ENCODE measurements at places on chromosomes 6 and 20.

DNA sequence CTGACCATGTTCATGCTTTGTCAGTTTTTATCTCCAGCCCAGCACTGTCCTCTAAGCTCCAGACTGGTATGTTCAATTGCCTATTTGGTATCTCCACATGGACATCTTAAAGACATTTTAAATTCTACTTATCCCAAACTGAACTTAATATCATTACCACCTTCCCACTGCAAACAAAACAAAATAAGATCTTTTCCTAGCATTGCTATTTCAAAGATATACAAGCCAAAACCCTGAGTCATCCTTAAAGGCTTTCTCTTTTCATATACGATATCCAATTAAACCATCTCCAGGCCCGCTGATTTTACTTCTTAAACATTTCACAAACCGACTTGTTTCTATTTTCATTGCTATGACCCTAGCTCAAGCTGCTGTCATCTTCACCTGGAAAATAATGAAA lies 35.1 kb upstream of the HS3ST5 start:
- no peak for DNase-seq

- DNase-seq, result no peak
Measured at GRCh38 chr20:57579898-57580447, 19.1 kb downstream of the PCK1 start.

- DNase-seq, result no peak
Measured at GRCh38 chr6:36683145-36683655, 4.7 kb downstream of the CDKN1A start.

DNA sequence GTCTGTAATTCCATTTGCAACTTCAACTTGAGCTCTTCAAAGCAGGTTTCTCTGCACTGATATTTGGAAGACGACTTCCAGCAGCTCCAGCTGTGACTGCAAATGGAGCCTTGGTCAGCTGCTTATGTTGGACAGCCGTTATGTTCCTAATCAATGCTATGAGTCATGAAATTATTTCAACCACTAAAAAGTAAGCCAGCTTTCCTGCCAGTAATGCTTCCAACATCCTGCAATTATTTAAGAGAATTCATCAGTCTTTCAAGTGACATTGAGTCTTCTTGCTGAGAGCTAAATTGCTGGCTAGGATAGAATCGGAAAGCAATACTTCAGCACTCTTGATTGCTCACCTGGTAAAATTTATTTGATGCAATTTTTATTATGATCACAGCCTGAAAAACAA lies 375.7 kb downstream of the MMUT start:
- no peak for DNase-seq

DNA sequence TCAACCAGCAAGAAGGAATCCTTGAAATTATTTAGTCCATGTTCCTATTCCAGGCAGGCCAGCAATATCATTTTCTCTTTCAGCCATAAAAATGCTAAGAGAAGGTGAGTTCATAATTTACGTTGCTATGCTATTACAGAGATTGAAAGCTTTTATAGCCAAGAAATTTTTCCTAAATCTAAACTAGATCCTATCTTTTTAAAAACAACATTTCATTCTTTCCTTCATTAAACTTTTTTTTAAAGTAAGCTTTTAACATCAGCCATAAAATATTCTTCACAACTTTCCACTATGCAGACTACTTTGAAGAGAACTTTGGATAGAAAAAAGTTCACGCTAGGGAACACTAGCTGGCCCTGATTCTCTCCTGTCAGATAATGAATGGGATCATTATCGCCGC lies 159.8 kb downstream of the RPS12 start:
- no peak for DNase-seq

DNA sequence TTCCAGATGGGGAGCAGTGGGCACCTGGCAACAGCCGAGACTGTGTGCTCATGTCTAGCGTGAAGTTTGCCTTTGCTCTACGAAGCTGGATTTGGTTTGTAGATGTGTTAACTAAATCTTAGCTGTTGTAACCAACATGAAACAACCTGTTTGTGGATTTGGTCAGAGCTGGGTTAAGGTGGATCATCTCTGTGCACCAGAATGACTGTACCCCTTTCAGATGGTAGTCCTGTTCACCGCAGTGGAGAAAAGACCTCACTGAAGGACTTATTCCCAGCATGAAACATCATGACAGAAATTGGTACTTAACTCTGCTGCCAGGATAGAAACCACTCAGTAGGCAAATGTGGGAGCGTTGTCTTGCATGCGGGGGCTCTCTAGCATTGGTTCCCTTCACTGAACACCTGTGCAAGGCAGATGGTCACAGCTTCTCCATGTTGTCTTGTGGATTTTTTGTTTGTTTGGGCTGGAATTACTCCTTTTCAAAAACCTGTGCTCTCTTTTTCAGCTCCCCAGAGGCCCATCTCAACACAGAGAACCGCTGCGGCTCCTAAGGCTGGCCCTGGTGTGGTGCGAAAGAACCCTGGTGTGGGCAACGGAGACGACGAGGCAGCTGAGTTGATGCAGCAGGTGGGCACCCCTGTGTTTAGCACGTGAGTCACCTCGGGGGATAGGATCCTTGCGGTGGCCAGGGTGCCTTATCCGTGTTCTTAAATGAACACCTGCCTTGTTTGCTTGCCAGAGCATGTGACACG lies 19.3 kb upstream of the EFCAB8 start:
- no peak for DNase-seq

DNA sequence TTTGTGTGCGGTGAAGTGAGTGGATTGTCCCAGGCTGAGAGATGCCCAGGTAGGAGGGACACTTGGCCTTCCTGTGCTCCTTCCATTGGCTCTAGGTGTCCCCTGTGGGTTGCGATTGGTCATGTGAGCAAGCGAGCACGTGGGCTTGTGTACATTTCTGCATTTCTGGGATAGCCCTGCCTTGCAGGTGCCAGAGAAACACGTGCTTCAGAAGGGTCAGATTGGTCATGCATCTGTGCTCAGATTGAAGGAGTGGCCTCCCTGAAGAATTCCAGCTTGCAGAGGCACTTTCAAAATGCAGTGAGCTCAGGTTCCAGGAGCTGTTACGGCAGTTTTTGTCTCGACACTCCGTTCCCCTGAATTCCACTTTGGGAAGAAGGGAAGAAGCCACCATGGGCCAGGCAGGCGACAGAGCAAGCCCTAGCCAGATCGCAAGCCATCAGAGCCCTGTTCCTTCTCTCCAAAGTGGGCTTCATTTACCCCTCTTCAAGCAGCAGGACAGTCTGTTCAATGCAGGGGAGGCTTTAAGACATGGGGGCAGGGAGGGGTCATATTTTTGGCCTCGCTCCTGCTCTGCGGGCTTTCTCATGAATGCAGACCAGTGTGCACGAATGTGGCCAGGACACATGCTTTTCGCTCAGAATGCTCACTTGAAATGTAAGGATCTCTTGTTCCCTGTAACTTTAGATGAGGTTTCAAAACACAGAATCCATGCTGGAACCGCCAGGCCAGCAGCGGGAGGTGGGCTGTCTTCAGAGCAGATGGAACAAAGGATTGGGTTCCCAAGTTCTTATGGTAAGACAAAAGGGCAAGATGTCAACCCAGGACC lies 78.6 kb upstream of the AKAP12 start:
- DNase-seq, result no peak

DNA sequence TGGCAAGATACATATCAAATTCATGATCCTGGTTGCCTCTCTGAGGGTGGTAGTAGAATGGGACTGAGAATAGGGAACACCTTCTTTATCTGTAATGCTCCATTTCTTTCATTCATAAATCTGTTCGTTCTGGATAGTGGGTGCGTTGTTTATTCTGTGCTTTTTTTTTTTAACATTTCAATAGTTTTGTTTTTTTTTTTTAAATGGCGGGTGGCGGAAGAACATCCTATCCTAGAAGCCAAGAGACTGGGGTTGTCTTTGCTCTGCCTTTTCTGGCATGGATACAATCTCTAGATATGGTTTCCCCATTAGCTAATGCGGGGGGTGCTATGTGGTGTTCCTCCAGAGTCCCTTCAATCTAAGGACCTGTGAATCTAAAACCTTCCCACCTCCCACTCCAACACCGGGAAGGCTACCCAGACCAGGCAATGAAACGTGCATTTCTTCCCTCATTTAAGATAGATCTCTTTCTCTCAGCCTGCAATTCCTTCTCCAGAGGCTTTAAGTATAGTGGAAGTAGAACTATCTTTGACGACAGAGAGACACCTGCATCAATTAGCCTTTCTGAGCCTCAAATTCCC lies 883 bp upstream of the CCDC28A start:
- DNase-seq, result no peak

DNA sequence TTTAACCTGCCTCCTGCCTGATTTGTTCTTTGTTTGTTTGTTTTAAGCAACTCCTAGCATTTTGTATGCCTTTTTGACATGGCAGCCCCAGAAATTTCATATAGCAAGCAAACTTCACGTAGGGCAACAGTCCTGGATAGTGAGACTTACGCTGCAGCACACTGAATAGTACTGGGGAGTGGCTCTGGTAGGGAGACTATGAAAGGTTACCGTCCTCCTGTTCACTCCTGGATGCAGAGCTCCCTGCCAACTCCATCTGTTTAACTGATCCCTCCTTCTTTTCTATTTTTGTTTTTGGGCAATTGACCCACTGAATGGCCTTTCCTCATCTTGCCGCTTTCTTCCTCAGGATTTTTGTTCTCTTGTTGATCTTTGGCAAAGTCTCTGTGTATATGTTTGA lies 44.5 kb upstream of the BMP6 start:
- DNase-seq, result no peak

- no peak for DNase-seq
Measured at GRCh38 chr6:148143771-148144170, 198.9 kb upstream of the SASH1 start.

- DNase-seq, result no peak
Measured at GRCh38 chr6:3450888-3451287, 6.0 kb downstream of the SLC22A23 start.

GRCh38 chr20:32924781-32925180 lies 66.1 kb downstream of the EFCAB8 start:
- DNase-seq, result no peak

DNA sequence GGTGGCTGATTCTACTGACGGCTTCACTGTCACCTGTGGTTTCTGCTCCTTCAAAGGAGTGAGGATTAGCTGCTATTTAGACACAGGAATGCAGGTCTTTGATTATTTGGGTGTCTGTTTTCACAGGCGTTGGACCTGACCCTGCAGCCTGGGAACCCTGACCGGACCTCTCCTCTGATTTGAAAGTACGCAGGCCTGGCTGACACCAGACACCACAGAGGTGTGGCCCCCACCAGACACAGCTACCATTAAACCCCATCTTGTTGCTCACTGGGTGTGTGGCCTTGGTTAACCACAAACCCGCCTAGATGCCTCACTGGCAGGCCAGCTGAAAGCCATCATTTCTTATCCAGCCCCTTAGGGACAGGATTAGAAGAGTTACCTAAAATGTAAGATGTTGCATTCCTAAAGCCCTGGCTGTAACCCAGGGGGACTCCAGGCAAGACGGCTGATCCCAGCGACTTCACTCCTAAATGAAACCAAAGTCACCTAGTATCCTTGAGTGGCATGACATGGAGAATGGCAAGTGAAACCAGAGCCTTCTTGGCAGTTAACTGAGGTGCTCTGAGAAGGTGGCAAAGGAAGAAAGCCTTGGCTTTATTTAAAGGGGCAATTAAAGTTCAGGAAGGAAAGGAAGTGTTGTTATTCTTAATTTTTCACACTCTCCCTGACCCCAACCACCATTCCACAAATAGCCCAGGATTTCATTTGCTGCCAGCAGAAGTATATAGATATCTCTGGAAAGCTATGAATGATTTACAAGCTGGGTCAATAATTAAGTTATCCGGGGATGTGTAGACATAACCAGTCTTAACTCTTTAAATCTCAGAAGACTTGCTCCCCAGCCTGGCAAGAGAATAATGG lies 169.9 kb downstream of the QRSL1 start:
- DNase-seq, result no peak

- no peak for DNase-seq
Measured at GRCh38 chr6:6420107-6420506, 99.6 kb upstream of the F13A1 start.

- DNase-seq, result no peak
Measured at GRCh38 chr6:137665342-137665934, 171.2 kb upstream of the OLIG3 start.

GRCh38 chr6:76752841-76753240 lies 680.4 kb upstream of the IMPG1 start:
- DNase-seq, result no peak

GRCh38 chr20:4613718-4614620 lies 107.7 kb upstream of the PRND start:
- DNase-seq, result no peak

GRCh38 chr6:41036186-41036585 lies 2.8 kb downstream of the UNC5CL start:
- DNase-seq, result no peak

DNA sequence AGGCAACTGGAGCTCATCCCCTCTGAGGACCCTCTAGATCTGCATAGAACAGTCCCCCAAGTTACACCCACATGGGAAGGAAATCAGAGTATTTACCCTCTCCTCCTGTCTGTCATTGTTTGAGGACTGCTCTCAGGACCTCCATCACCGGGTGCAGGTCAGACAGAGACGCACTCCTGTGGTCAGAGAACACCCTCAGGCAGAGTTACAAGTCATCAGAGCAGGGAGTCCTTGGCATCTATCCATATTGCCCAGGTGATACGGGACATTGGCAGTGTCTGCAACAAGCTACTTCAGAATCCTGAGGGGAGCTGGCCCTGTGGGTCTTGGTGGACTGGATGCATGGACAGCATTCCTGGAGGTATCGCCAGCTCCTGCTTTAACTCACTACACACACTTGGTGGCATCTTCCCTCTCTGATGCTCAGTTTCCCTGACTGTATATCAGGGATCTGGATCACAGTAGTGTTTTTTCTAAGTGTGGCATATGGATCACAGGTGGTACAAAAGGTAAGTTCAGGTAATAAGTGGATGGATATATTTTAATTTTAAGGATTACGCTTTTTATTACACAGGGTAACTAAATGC lies 15.1 kb upstream of the ISM1 start:
- DNase-seq, result no peak

DNA sequence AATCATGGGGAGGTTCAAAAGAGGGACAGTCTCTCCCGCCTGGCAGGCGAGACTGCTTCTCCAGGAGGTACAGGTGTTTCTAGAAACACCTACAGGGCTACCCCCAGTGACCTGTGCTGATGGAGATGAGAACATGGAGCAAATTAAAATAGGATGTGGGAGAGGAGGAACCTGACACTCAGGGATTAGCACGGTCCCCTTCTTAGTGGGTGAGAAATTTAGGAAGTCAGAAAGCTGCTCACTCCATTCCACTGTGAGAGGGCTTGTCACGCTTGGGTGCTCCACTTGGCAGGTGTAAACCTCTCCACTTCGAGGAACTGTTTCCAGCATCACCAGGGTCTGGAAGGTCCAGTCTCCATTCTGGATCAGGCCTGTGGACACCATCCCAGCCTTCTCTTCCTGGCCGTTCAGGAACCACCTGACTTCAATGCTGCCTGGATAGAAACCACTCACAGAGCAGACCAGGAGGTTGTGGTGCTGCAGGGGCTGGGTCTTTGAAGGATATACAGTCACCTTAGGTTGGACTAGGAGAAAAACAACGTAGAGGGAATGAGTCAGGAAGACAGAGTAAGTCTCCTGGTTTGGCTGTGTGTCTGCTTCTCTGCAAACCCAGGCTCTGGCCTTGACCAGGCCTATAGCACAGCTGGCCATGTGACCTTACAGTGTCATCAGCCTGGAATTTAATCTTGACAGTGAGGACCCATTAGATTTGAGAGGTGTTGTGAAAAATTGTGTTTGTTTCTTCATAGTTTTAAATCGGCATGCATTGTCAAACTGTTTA lies 8.1 kb downstream of the HLA-DRB1 start:
- DNase-seq, result no peak

Measured in NCI-H510A (cell line).